ENCODE measurements at places on chromosomes 3 and 15.

- no peak for DNase-seq
These were observed 109.9 kb upstream of the BCL6 start for GRCh38 chr3:187855131-187855530.

GRCh38 chr15:36996538-36997181, 103.7 kb downstream of the MEIS2 start:
- DNase-seq = no peak

DNA sequence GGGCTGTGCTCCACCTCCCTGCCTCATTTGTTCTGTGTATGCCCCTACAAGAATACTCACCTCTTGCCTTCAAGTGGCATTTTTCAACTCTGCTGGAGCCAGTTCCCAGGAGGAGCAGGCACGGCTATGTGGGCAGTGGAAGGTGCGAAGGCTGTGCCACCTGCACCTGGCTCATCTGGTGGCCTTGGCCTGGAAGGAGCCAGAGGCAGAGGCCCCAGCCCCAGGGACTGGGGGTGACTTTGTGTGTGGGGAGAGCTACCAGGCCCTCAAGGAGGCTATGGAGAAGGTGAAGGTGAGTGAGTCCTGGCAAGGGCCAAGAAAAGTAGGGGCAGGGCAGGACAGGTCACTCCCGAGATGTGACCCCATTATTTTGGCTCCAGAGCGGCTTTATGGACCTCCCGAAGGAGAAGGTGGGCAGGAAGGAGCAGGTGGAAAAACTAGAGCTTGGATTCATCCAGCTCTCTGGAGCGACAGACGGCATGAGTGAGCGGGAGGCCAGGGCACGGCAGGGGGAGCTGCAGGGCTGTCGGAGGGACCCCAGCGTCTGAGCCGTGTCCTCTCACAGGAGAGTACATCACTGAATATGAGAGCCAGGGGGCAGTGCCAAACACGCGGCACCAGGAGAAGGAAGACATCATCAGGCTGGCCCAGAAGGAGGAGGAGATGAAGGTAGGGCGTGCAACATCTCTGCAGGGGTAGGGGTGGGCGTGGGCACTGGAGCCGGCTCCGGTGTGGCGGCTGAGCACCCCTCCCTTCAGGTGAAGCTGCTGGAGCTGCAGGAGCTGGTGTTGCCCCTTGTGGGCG, 57.3 kb upstream of the UBE2Q2 start:
- peak; percentile 35 for DNase-seq

DNA sequence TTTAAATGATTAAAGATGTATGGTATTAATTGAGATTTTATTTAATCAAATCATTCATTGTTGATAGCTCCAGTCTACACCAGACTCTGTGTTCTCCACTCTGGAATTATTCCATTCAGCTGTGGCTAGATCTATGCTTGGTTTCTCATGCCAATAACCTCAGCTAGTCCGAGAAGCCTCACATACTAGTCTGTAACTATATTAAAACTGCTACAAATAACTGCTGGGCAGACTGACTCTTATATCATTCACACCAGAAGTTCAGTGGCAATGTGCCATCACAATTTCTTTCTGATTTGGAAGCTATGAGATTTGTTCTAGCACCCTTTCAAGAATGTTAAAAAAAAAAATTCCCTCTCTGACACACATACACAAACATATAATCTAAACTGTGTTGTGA, 947.3 kb downstream of the ROBO1 start:
- peak; percentile 15 for DNase-seq

GRCh38 chr15:99324082-99324620, 72.9 kb downstream of the LRRC28 start:
- peak; percentile 80 for DNase-seq

DNA sequence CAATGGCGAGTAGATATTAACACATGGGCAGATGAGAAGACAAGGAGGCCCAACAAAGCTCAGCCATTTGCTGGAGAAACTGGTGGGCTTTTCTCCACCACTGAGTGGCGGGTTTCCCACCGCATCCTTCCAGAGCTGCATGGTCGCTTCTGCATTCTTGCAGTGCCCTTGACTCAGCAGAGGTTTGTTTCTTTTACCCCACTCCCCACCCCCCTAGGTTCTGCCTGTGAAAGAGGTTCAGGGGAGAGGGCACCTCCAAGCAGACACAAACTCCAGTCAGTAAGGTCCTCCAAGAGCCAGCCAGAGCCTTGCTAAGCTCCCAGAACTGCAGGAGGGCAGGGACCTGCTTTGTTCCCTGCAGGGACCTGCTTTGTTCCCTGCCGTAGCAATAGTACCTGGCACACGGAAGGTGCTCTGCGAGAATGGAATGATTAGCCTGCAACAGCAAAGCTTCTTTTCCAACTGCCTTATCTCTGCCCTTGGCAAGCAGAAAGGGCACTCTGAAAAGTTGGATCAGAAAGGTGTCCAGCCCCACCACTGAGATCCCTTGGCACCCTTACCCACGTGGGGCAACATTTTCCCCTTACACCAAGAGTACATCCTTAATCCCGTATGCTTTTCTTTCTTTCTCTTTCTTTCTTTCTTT, 1.4 kb downstream of the PAQR5 start:
- peak; percentile 17 for DNase-seq

DNA sequence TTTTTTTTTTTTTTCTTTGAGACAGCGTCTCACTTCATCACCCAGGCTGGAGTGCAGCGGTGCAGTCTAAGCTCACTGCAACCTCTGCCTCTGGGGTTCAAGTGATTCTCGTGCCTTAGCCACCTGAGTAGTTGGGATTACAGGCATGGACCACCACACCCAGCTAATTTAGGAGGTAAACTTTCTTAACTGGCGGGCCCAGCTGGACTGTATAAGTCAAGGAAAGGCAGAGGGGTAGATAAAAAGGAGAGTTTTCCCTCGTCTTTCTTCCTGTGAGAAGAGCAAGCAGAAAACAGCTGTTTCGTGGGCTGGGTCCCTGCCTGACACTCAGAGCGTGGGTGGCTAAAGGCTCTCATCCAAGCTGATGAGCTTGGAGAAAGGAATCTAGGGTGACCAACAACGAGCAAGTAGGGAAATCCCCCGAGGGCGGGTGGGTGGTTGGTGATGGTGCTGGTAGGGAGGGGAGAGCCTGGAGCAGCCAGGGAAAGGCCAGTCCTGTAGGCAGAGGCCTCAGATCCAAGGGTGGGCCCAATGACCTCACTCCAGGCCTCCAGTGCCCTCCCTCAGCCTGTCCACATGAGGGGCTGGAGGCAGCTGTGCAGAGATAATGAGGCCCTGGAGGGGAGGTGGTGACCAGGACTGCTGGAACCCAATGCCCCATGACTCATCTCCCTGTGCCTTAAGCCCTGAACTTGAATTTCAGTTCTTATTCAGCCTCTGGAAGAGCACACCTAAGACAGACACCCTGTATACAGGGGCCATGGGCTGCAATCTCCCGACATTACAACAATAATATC, 43.1 kb upstream of the LIMD1 start:
- DNase-seq = peak; percentile 93

DNA sequence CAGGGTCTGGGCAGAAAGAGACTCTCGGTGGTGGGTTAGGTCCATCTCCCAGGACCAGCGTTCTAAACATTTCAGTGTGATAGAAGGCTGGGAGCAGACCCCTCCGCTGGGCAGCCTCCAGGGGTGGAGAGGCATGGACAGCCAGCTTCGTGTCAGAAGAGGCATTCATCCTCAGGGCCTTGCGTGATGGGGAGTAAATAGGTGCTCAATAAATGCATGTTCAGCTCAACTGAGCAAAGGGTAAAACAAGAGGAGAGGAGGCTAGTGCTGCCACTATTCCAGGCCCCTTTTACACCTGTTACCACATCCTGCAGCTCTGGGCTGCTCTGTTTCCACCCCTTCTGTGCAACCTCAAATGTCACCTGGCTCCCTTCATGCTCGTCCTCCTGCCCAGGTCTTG, 49.0 kb downstream of the SEMA5B start:
- DNase-seq = no peak

DNA sequence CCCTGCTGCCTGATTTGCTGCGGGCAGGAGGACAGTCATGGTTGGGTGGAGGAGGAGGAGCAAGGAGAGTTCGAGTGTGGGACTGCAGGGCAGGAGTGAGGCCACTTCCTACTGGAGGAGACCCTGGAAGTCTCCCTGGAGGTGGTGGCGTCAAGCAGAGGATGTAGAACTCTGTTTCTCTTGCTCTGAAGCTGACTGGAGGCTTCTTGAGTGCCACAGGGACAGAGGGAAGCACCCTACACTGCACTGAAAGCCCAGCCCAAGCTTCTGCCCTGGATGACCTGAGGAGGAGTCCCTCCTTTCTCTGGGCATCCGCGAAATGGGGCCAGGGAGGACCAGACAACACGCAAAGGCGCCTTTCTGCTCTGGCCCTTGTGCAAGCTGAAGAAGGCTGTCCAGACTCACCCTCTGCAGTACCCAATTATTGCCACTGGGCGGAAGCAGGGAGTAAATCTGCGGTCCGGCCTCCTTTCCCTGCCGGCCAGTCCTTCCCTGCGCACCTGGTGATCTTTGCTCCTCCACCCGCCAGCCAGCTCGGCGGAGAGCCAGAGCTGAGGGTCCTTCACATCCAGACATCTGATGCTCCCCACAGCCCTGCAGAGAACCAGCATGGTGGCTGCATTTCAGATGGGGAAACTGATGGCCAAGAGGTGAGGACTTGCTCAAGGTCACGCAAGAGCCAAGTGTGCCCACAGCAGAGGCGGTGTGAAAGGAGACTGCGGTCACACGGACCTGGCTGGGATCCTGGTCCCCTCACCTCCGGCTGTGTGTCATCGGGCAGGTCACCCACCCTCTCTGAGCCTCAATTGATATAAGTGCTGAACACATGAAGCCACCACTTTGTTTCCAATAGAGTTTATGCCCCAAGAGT, 207.1 kb downstream of the TBC1D2B start:
- peak; percentile 75 for DNase-seq

- peak; percentile 76 for DNase-seq
These were observed 132.2 kb downstream of the GREM1 start for GRCh38 chr15:32849769-32850668.

Data from astrocyte of the hippocampus (primary cell).